ENCODE measurements at places on chromosomes 7 and 10. TPM values are rescaled to one million over a fixed set of nuclear protein-coding genes. Genes with fewer than 3 reads are reported as not detected.
A peak's percentile ranks its signal among the peaks of the same experiment; 100 is the strongest.

DNA sequence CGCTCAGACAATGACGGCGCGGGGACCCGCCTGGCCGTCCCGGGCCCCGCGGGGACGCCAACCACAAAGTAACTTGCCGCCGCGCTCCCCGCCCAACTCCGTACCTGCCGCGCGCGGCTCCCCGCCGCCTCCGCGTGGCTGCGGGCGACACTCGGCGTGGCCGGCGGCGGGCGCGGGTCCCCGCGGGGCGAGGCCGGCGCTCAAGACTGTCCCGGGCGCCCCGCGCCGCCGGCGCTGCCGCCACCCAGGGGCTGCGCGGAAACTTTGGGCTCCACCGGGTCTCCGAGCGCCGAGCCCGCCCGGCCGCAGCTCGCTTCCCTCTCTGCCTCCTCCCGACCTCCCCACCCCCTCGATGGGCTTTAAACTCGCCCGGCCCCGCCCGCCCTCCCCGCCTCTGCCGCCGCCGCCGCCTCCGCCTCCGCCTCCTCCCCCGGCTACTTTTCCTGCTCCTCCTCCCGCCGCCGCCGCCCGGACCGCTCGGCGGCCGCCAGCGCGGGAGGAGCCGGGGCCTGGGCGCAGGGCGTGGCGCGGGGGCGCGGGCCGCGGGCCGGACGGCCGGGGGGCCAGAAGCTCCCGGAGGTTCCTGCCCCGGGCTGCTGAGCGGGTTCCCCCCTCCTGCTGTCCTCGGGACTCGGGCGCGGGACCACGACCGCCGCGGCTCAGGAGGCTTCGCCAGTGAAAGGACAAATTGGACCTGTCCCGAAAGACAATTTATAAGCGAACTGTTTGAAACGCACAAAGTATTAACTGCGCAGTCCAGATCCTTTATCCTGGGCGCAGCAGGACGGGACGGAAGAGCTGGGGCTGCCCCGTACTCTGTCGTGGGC lies 10.6 kb upstream of the GRB10 start:
- no peak for DNase-seq

DNA sequence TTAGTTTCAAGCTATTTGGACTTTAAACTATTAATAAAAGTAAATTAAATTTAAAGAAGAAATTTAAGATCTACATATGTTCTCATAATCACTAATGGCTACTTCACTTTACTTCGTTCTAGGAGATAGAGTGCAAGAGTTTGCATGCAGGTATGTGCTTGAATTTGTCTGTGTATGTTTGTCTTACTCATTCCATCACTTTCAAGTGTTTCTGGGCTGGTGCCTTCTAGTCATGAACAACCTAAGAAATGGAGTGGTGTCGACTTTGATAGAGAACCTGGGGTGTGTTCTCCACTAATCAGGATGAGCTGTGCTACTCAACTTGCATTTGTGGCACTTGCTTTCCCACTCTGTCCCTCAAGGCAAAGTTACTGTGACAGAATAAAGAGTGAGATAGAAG lies 169.9 kb downstream of the KCND2 start:
- DNase-seq = no peak

DNA sequence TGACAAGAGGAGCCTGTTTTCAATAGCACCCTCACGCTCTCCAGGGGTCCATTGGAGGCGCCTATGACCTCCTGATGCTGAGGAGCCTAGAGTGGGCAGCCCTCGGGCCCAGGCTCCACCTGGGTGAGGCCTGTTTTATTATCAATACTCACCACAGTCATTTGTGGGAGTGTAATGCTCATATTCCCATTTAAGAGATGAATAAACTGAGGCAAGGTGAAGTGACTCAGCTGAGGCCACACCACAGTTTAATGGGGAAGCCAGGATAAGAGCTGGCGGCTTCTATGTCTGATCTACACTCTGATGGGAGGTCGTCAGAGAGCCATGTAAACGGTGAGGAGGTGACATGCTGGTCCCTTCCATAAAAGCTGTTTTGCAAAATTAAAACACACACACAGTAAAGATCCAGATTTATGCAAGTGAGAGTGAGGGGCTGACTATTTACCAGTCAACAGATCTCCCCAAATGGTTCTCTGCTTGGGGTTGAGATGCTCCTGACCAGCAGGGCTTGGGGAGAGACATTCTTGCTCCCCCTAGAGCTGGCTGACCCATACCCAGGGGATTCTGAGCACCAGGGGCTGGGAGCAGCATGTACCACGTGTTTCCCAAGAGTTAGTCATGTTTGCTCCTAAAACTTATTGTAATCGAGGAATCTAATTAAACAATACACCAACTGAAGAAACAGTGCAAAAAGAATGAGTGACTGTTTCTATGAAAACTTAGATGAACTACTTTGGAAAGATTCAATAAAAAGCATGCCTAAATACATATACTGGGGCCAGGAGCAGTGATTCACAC lies 81.0 kb upstream of the INSIG1 start:
- no peak for DNase-seq

DNA sequence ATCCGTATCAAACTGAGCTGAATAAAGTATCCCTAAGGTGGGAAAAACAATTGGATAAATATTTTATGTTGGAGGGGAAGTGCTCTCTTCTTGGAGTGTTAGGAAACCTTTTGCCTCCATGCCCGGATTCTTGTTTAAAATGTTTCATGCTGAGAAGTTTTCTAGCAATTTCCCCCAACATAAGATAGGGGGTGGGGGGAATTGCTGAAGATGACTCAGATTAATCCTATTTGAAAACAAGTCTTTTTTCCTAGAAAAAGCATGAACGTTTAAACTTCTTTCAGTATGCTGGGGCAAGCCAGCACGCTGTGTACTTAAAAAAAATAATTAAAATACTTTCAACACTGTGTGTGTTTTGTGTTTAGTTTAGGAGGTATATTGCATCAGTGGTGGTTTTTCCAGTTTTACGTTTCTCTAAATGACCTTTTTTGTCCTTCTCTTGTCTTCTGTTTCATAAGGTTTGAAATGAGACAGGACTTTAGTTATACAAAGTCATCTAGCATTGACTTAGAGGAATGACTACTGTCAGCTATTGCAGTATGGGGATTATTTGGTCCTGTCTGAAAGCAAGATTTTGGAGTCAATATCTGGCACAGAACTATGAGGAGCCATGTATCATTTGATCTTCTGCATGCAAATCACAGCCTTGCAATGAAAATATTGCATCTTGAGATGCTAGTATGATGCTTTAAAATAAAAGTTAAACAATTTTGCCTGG lies 295.9 kb downstream of the GATA3 start:
- DNase-seq = no peak

- peak; percentile 85 for DNase-seq
These were observed 96.7 kb downstream of the HTR5A start for GRCh38 chr7:155166673-155167370.

- DNase-seq = no peak
These were observed 116.9 kb upstream of the ANLN start for GRCh38 chr7:36272567-36273269.

GRCh38 chr10:101649525-101650085 lies 45.4 kb downstream of the FBXW4 start:
- no peak for DNase-seq

GRCh38 chr7:81462672-81463071 lies 307.2 kb downstream of the HGF start:
- no peak for DNase-seq

DLD gene
- polyA plus RNA-seq = 153 TPM

SPDYE16 gene
- polyA plus RNA-seq = not detected

DNA sequence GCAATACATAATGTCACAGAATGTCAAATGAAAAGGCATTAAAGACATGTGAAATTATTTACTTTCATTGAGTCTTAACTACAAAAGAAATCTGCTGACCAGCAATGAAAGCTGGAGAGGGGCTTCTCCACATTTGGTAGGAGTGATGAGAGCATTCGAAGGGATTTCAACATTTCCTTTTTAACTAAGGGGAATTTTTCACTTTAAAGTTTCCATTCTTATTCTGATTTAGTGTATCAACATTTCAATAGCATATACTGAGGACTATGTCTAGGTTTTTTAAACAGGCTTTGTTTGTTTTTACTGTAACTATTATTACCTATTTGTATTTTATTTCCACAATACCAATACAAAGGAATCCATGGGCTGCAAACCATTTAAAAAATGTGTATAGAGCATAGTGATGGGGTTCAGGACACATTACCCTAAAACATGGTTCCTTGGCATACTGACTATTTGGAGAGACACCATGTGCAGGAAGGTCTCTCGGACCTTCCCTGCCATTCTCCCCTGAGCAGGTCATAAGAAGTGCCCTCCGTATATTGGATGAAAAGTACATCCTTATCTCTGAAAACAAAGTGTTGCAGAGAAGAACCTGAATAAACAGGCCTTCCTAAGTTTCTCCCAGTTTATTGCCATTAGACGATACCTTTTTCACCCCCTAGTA lies 278.7 kb downstream of the DOCK4 start:
- no peak for DNase-seq

PRPS1L1 gene
- polyA plus RNA-seq = not detected

DNA sequence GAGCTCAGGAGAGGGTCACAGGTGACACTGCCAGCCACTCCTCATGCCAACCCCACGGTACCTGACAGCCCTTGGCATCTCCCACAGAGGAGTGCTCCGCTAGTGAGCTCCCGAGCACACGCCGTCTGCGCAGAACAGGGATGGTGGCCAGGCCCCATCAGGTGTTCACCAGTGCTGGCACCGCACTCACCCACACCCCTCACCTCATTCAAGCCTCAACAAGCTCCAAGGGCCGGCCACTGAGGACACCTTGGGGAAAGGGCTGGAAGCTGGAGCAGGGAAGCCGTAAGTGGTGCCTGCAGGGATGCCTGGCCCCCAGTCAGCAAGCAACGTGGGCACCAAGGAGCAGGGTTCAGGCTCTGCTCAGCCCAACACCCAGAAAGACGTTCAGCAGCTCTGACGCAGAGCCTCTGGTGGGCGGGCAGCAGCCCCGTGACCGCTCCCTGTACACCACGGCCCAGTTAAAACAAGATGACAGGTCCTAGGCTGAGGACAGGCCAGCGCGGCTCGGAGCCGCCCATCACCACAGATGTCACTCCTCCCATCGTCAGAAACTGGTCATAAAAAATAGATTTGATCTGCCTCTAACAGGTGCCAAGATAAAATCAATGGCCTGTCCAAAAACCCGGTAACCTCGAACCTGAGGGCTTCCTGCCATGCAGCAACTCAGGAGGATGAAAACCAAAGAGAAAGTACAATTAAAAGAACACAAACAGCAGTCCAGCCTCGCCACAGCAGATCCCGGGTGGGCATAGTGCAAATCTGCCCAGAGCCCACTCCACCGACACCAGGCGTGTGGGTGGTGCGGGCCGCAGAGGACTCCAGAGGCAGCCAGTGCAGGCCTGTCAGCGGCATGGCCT lies 275.9 kb downstream of the MAD1L1 start:
- DNase-seq = no peak

GRCh38 chr10:7329219-7329618 lies 81.6 kb downstream of the SFMBT2 start:
- no peak for DNase-seq

GRCh38 chr7:18580950-18581349 lies 85.4 kb downstream of the HDAC9 start:
- no peak for DNase-seq

ETV1 gene
- 5.0 TPM for polyA plus RNA-seq

AEBP1 gene
- 0.18 TPM for polyA plus RNA-seq

DNA sequence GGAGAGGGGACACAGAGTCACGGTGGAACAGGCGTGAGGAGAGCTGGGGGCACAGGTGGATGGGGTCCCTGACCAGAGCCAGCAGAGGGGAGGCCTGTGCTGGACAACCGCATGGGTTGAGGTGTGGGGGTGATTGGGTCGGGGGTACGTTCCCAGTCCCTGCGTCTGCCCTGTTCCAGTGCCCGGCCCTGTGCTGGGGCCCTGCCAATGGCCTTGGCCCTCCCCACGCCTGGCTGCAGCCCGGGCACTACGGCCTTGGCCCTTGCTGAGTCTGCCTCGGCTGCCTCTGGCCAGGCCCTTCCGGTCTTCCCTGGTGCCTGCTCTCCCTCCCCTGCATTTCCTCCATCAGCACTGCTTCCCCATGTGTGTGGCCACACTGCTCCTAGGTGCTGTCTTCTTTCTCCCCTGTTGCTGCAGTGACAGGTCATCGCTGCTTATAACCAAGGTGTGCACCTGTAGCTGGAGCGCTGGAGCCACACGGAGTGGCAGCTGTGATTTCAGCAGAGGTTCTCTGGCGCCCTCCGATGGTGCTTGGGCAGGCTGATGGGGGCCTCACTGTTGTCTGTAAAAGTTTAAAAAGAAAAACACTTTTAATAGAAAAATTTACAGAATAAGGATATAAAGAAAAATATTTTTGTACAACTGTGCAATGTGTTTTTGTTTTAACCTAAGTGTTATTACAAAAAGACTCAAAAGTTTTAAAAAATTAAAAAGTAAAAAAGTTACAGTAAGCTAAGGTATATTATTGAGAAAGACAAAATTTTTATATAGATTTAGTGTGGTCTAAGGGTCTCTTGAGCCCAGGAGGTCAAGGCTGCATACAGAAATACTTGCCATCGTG lies 45.2 kb upstream of the BHLHA15 start:
- DNase-seq = no peak

Measured in keratinocyte (primary cell).